Aorta (tissue), 5 donors: ENCODE measurements at places on chromosomes 3 and 15. TPM values are rescaled to one million over a fixed set of nuclear protein-coding genes. Genes with fewer than 3 reads are reported as not detected.

GRCh38 chr3:59514865-59515482, 465.1 kb upstream of the CFAP20DC start:
- no peak for DNase-seq
- H3K4me3 ChIP-seq = no peak overlapping the region
- no peak overlapping the region for H3K27ac ChIP-seq
- no peaks in the 10 kb centered on the region for H3K36me3 ChIP-seq
- H3K27me3 ChIP-seq = no peaks in the 10 kb centered on the region
- H3K4me1 ChIP-seq = no peaks in the 10 kb centered on the region

- no peak overlapping the region for H3K4me3 ChIP-seq
- H3K4me1 ChIP-seq = no peaks in the 10 kb centered on the region
These were observed 26.2 kb downstream of the PDE8A start for GRCh38 chr15:85007741-85008397.

DNA sequence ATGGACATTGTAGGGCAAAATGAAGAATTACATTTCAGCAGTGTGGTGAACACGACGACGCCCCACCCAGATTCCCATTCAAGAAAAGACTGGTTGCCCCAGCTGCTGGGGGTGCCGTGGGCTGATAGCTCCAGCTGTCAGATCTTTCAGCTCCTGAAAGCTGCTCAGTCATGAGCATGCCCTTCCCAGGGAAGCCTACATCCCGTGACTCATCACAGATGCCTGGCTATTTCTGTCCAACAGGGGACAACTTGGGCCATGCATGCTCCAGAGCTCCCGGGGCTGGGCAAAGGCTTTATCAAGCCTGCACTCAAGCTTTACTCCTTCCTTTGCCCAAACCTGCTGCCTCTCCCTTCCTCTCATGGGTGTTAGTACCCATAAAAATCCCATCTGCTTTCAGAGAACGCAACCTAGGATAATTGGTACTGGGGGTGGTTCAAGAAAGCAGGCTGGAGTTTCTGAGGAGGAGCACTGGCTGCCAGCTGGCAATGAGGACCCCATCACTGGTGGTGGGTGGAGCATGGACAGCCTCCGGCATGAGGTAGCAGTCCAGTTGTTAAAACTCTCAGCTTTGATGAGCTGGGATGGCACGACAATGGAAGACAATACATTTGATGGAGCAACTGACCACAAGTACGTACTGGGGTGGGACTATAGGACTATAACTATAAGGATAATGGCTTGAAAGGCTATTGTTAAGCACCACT, 16.4 kb upstream of the ST8SIA2 start:
- no peaks in the 10 kb centered on the region for H3K27me3 ChIP-seq
- H3K36me3 ChIP-seq = no peaks in the 10 kb centered on the region
- H3K4me1 ChIP-seq = no peaks in the 10 kb centered on the region
- no peak overlapping the region for H3K27ac ChIP-seq
- DNase-seq = no peak
- H3K4me3 ChIP-seq = no peak overlapping the region

DNA sequence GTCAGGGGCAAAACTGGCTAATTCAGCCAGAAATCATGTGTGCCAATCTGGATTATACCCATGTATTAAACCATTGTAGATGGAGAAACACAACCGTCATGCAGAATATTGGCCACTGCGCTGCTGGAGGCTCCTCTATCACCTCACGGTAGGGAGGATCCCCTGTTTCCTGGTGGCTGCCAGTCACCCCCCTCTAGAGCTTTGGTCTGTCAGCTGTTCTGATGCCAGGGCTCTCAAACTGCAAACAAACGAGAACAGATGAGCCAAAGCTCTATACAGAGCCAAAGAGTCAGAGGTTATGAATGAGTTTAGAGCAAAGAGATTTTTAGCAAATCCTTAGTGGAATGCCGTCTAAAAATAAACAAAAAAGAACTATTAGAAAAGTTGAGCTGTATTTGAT, 62.5 kb downstream of the IL20RB start:
- no peaks in the 10 kb centered on the region for H3K4me1 ChIP-seq
- H3K36me3 ChIP-seq = no peaks in the 10 kb centered on the region
- no peak for DNase-seq
- no peaks in the 10 kb centered on the region for H3K27me3 ChIP-seq
- H3K4me3 ChIP-seq = no peak overlapping the region

- H3K27ac ChIP-seq = no peak overlapping the region
- DNase-seq = no peak
- no peak overlapping the region for H3K4me3 ChIP-seq
These were observed 235.8 kb downstream of the RAP2B start for GRCh38 chr3:153397794-153398193.

- DNase-seq = no peak
- no peaks in the 10 kb centered on the region for H3K27me3 ChIP-seq
- H3K4me3 ChIP-seq = no peak overlapping the region
These were observed 21.6 kb downstream of the SEC61A1 start for GRCh38 chr3:128073807-128074206.

GRCh38 chr15:100284191-100284590, 57.6 kb downstream of the ADAMTS17 start:
- H3K27ac ChIP-seq = no peak overlapping the region
- H3K36me3 ChIP-seq = no peaks in the 10 kb centered on the region
- no peak for DNase-seq

GRCh38 chr15:96177279-96177678, 153.2 kb upstream of the NR2F2 start:
- no peak overlapping the region for H3K4me3 ChIP-seq
- H3K27ac ChIP-seq = no peak overlapping the region
- no peaks in the 10 kb centered on the region for H3K36me3 ChIP-seq

DNA sequence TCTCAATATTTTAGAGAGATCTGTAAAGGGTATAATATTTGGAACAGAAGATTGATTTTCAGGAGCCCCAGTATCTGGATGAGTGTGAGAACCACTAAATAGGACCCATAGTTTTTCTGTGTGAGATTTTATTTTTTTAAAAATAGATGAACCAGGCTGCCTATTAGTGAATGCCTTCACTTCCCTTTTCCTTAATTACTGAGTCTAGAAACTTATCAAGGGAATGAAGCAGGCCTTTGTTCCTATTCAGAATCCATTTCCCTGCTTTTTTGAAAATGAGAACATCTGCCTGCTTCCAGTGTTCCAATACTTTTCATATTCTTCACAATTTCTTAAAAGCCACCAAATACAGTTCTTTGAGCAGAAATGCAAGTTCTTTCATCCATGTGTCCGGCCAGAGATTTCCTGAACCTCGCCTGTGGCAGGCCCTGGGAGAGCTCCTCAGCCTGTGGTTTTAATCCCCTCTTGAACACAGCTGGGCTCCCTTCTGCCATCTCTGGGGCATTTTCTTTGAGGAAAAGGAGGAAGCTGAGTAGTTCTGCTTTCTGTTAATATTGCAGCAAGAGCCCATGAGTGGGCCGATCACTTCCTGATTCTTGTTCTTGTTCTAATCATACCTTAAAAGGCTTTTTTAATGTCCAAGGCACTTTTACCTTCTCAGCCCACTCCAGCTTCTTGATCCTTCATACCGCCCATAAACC, 4.7 kb downstream of the EHD4 start:
- no peaks in the 10 kb centered on the region for H3K4me1 ChIP-seq
- peak overlapping the region; percentile 92 for H3K27ac ChIP-seq
- peak; percentile 44 for DNase-seq
- no peaks in the 10 kb centered on the region for H3K27me3 ChIP-seq
- no peak overlapping the region for H3K4me3 ChIP-seq

DNA sequence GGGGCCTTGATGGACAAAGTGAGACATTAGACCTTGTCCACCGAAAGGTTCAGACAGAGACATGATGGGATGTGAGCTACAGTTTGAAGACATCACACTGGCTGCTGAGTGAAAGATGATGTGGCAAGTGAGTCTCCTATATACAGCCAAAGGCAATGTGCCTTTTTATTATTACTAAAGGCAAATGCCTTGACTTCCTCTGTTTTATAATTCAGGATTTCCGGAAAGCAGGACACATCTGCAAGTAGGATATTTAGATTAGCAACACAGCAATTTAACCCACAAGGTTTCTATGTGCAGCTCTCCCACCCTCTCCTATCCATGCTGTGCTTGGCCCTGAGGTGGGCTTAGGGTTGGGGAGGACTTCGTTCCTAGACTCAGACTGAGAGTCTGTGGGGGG, 20.7 kb downstream of the SPATA12 start:
- H3K4me3 ChIP-seq = no peak overlapping the region
- no peaks in the 10 kb centered on the region for H3K36me3 ChIP-seq
- H3K27me3 ChIP-seq = no peaks in the 10 kb centered on the region
- no peak for DNase-seq

- no peaks in the 10 kb centered on the region for H3K27me3 ChIP-seq
- DNase-seq = no peak
- H3K4me3 ChIP-seq = no peak overlapping the region
- no peak overlapping the region for H3K27ac ChIP-seq
These were observed 37.0 kb downstream of the GOLM2 start for GRCh38 chr15:44325568-44325967.

- no peaks in the 10 kb centered on the region for H3K36me3 ChIP-seq
- no peak overlapping the region for H3K27ac ChIP-seq
- no peaks in the 10 kb centered on the region for H3K4me1 ChIP-seq
- H3K27me3 ChIP-seq = no peaks in the 10 kb centered on the region
- DNase-seq = no peak
- no peak overlapping the region for H3K4me3 ChIP-seq
These were observed 813.8 kb downstream of the TUSC7 start for GRCh38 chr3:117523418-117523817.

The POTEB3 gene
- not detected for total RNA-seq

The SETMAR gene
- total RNA-seq = 26.1 TPM

The C3orf85 gene
- total RNA-seq = not detected

The CCR9 gene
- total RNA-seq = not detected

The ROPN1 gene
- not detected for total RNA-seq
